ENCODE measurements at places on chromosomes 4 and X.

GRCh38 chrX:11504234-11504633 is 161.5 kb downstream of the ARHGAP6 start:
- no peak for DNase-seq

DNA sequence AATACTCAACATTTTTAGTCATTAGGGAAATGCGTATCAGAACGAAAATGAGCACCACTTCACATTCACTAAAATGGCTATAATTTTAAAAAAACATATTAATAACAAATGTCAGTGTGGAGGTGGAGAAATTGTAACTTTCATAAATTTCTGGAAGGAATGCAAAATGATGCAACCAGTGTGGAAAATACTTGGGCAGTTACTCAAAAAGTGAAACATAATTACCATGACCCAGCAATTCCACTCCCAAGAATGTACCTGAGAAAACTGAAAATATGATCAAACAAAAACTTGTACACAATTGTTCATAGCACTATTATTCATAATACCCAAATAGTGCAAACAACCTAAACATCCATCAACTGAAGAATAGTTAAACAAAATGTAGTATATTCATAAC is 76.1 kb upstream of the FAM241A start:
- no peak for DNase-seq

DNA sequence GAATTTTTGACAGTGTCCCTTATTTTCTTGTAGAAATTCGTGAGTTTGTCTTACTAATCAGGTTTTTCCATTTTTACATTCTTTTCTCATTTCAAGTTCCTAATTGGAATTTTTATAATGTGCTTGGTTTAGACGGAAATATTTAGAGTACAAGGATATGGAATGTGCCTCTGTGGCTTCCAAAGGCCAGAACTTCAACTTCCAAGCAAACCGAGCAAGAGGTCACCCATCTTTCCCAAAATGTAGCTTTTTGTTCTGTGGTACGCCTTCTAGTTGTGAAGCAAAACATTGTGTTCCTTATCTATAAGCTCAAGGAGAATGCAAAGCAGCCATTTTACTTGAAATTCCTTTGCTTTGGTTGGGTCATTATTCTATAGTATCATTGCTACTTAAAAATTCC is 212.8 kb upstream of the PACRGL start:
- DNase-seq = no peak

DNA sequence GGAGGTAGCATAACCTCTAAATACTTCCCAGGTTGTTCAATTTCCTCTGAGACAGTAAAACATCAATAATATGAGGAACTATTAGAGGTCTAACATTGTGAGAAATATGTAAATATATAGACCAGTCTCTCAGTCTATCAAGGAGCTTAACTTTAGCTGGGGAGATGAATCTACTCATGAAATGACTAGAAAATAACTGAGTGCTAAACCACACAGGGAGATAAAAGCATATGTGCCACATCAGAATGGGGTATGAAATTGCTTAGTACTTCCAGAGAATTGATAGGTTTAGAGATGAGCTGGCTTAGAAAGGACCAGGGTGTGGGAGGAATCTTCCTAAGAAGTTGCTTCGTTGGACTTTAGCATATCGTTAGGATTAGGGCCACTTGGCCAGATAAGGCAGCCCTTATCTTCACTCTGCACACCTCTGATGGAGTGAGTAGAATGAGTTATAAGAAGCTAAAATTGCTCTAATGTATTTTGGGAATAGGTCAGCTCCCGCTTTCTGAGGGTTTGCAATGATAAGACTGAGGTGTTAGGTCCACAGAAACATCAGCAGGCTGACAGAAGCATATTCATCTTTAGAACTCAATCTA is 299.2 kb downstream of the UNC5C start:
- DNase-seq = no peak

DNA sequence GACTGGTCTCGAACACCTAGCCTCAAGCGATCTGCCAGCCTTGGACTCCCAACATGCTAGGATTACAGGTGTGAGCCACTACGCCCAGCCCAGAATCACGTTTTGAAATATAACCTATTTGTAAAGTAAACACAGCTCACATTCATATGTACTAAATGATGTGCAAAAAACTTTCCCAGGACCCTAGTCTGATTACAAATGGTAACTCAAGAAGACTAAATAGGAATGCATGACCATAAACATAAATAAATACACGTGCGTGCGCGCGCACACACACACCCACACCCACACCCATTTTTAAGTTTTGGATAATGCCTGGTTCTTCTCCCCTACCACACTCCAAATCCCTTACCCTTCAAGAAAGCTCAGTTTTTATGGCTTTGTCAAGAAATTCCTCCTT is 163.9 kb downstream of the NR3C2 start:
- no peak for DNase-seq

DNA sequence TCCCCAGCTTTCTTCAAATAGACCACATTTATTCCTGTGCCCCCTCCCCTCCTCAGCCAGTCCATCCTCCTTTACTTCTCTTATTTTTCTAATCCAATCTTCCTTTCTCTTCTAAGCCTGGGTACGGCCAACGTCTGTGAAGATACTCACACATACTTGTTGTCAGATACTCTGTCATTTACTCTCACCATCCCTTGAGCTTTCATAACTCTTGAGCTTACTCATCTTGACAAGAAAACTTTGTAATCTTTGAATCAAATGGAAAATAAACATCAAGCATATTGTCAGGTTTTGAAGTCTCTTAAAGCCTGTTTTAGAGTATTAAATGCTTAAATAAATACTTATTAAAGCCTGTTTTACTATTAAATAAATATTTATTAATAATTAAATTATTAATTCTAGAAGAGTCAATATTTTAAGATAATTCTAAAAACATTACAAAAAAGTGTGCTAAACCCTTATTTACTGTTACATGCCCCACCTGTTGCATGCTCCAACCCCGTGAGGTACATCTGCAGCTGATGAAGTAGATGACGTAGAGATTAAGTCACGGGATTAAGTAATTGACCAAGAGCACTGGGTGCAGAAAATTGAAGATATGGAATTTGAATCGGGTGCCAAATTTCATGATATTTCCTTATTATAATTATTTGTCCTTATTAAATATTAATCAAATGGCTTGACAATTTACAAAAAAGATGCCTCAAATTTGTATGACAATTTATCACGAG is 1.5 kb upstream of the TRIML2 start:
- DNase-seq = no peak

DNA sequence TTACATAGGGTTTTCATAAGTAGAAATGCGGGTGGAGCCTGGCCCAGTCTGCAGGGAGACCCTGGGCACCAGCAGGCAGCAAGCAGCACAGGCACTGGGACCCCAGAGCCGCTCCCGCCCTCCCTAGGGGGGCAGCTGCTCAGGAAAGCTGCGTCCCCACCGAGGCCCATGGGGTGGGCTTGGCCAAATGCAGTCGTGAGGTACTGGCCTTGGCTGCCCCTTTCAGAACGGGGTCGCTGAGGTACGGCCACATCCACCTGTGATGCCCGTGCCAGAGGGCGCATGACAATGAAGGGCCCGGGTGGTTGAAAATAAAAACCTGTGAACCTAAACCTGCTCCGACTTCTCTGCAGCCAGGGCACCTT is 16.7 kb downstream of the TMEM175 start:
- DNase-seq = peak; percentile 27

GRCh38 chrX:6505960-6506359 is 29.0 kb downstream of the VCX3A start:
- DNase-seq = no peak

DNA sequence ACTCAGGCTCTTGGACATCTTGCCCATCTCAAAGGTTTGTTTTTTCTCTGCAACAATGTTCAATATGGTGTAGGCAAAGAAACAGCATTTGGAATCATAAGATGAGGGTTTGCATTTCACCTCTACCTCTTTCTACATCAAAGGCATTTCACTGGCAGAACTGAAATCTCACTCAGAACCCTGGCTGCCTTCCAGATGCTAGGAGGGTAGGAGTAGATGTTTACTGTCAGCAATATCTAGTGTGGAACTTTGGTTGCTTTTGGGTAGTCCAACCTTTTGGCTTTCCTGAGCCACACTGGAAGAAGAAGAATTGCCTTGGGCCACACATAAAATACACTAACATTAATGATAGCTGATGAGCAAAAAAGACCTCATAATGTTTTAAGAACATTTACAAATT is 297.0 kb upstream of the KLF3 start:
- no peak for DNase-seq

- no peak for DNase-seq
Observed at GRCh38 chr4:105633241-105633640, 75.2 kb downstream of the INTS12 start.

DNA sequence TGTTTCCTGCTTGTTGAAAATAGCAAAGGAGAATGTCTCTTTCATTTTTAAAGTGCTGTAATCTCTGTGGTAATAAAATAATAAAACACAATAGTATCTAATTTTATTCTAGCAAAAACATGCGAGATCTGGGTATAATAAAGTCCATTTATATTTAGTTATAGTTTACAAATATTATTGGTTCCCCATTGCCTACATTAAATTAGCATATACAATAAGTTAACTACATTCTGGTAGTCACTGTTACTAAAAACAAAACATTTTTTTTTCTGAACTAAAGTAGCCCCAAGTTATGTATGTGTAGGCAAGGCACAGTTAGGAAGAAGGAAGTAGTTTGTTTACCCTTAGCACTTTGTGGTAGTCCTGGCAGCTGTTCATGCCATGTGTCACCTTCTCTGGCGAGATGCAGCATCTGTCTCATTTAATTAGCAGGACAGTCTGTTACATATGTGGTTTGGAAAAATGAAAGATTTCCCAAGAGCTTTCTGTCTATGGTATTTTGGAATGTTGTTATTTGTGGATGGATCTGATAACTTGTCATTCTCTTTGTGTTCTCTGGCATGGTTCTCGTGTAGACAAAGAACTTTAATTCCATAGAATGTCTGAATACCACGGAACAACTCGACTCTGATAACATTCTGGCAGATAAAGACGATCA is 231.3 kb upstream of the PITX2 start:
- DNase-seq = no peak

DNA sequence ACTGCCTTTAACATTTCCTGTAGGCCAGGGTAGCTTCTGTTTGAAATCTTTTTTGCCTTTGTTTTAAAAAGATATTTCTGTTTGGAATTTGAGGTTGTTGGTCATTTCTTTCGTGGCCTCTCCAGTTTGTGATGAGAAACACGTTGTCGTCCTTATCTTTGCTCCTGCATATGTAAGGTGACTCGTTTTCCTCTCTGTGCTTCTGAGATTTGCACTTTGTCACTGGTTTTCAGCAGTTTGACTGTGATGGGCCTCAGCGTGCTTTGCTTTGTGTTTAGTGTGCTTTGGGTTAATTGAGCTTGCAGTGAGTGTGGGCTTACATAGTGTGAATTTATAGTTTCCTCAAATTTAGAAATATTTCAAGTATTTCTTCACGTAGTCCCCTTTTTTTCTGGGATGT is 81.5 kb downstream of the FAM193A start:
- no peak for DNase-seq

Measured in right forelimb (tissue), 1 donor.